ENCODE measurements at places on chromosomes 1 and 21. TPM values are rescaled to one million over a fixed set of nuclear protein-coding genes. Genes with fewer than 3 reads are reported as not detected.

- no peak for DNase-seq
Observed at GRCh38 chr1:89350298-89350697, 13.6 kb upstream of the GBP6 start.

CLCNKB gene
- total RNA-seq, result 0.30 TPM

GRCh38 chr1:1781526-1781903 lies 3.2 kb upstream of the NADK start:
- no peak for DNase-seq

CRP gene
- not detected for total RNA-seq

- DNase-seq, result no peak
Observed at GRCh38 chr1:244778344-244778743, 57.1 kb upstream of the COX20 start.

DNA sequence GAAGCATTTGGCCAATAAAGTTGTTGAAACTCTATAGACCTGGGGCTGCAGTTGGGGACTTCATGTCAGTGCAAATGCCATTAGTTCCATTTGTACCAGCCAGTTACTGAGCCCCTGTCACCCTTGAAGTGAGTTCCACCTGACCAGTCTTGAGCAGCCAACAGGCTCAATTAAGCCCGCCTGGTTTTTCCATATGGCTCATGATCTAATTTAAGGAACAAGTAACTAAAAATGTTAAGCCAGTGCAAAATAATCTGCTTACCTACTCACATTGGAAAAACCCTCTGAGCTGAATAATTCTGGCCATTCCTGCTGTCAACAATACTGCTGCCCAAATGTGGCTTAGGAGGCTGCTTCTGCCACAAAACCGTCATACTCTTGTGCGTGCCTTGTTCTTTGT lies 21.6 kb downstream of the NSUN4 start:
- DNase-seq, result no peak

DNA sequence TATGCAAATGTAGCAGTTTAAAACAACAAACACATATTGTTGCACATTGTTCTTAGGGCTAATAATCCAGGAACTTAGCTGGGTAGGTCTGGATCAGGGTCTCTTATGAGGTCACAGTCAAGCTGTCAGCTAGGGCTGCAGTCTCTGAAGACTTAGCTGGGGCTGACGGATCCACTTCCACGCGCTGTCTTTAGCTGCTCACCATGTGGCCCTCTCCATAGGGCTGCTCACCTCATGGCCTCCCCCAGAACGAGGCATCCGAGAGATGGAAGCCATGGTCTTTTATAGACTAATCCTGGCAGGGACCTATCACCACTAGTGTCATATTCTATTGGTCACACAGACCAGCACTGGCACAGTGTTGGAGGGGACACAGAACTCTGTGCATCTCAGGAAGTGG lies 8.7 kb upstream of the OXCT2 start:
- DNase-seq, result no peak

BRDT gene
- not detected for total RNA-seq

- peak; percentile 67 for DNase-seq
Observed at GRCh38 chr1:153608742-153609584, 4.0 kb downstream of the S100A16 start.

DNA sequence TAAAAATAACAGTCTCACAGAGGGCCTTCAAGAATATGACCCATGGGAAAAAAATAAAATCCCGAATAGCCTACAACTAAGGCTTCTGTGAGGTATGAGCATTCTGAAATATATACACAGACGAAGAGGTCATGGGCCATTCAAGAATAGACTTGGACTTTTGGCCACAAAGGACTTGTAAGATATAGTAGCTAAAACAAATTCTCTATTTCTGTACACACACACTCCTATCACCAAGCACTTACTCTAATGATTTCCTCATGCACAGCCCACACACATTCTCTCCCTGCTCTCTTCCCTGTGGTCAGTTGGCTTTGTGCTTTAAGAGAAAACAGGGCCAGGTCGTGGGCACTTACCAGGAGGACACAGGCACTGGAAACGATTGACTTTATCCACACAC lies 69.7 kb upstream of the ADAM30 start:
- no peak for DNase-seq

SELP gene
- total RNA-seq, result not detected

DNA sequence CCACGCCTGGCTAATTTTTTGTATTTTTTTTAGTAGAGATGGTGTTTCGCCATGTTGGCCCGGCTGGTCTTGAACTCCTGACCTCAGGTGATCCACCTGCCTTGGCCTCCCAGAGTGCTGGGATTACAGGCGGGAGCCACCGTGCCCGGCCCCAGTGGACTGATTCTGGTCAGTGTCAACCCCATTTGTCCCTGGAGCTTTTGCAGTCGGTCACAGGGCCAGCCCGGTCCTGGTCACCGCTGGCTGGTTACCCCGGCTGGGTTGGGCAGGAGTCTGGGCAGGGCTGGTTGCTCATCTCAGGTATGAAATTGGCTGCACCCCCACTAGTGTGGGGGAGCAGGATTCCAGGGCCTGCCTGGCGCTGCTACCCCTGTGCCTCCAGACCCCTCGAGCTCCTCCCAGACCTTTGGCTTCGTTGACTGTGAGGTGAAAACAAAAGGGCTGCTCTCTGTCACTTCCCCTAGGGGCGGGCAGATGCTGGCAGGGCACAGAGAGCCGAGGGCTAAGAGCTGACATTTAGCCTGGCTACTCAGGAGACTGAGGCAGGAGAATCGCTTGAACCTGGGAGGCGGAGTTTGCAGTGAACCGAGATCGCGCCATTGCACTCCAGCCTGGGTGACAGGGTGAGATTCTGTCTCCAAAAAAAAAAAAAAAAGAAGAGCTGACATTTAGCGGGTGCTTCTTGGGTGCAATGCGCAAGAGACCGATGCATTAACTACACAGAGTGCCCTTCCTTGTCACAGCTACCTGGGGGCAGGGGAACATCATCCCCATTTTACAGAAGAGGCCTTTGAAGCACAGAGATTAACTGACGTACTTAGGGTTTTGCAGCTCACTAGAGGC lies 10.6 kb downstream of the TNFRSF1B start:
- no peak for DNase-seq

DNA sequence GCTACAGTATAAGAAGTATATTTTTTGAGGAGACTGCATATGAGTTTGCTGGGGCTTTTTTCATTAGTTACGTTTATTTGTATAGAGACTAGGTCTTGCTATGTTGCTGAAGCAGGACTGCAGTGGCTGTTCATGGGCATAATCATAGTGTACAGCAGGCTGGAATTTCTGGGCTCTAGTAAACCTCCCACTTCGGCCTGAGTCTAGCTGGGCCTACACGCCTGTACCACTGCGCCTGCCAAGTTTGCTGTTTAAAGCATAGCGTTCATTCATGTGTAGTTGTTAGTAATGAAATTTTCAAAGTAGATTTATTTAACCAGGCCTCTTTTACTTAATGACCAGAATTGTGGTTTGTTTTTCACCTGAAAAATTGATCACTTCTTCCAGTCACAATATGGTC lies 33.8 kb downstream of the HS2ST1 start:
- no peak for DNase-seq
